ENCODE measurements at places on chromosomes 5 and 9.
A peak's percentile ranks its signal among the peaks of the same experiment; 100 is the strongest.

GRCh38 chr5:59988396-59988795 is 94.9 kb upstream of the PDE4D start:
- DNase-seq, result no peak

GRCh38 chr5:119694284-119694683 is 64.9 kb downstream of the FAM170A start:
- DNase-seq, result no peak

DNA sequence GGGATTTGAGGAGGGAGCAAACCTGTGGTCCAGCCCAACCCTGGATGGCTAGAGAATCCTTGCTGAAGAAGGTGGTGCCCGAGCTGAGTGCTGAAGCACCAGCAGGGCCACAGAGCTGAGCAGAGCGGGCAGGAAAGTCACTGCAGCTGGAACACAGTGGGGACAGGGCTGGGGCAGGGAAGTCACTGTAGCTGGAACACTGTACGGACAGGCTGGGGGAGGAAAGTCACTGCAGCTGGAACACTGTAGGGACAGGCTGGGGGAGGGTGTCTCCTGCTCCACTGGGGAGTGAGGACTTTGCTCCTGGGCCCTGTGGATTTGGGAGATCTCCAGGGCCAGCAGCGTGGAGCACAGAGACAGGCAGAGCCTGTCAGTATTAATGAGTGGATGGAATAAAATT is 9.0 kb upstream of the SUSD3 start:
- no peak for DNase-seq

GRCh38 chr9:133535306-133535877 is 888 bp downstream of the ADAMTSL2 start:
- DNase-seq, result no peak

GRCh38 chr9:7342229-7342628 is 457.3 kb downstream of the DMAC1 start:
- no peak for DNase-seq

- no peak for DNase-seq
Measured at GRCh38 chr5:310516-310915, 11.0 kb upstream of the AHRR start.

- no peak for DNase-seq
Measured at GRCh38 chr5:64874753-64875152, 106.0 kb downstream of the CWC27 start.

DNA sequence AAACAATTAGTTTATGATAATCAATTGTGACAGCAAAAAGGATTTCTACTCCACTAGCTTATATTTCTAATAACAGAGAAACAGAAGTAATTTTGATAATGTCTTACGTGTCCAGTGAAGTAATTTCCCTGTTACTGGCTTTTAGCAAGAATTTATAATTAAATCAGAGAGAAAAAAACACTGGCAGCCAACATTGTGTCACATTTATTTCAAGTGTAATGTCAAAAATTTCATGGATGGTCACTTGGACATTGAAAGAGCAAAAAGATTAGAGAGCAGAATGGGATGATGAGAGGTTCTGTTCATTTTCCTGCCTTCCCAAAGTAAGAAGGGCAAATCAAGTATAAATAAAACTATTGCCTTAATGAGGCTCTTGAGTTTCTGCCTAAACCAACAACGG is 239.3 kb upstream of the SEMA6A start:
- DNase-seq, result no peak

DNA sequence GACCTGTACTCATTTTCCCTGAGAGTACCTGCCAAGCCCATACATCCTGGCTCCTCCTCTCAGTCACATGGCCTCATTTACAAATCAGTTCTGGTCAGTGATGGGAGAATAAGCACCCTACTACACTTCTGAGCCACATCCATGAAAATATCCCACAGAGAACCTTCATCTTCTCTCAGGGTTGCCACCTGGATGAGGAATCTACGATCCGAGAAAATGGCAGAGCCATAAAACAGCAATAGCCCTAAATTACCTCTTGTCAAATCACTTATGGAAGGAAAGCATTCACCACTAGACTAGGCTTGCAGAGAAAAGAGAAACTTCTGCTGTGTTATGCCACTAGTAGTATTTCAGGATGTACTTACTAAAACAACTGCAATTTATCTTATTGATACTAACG is 324.8 kb downstream of the BNC2 start:
- no peak for DNase-seq

- no peak for DNase-seq
Measured at GRCh38 chr9:126609711-126610388, 3.9 kb upstream of the LMX1B start.

DNA sequence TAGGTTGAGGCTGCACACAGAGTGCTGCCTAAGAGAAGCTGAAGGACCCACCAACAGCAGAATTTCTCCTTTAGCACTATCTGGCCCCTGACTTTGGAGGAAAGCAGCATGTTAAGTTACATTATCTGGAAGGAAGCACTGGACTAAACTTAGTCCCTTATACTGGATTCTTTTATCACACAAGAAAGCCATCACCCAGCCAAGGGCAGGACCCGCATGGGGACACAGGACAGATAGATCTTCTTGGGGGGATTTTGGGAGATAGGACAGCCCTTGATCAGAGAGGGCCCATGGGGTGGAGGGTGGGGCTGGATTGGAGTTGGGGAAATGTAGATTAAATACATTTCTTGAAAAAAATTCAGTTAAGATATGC is 14.4 kb downstream of the ANKRD33B start:
- no peak for DNase-seq

GRCh38 chr9:127092041-127092608 is 30.3 kb downstream of the ANGPTL2 start:
- DNase-seq, result no peak

- DNase-seq, result no peak
Measured at GRCh38 chr5:139108063-139108824, 89.9 kb downstream of the SIL1 start.

GRCh38 chr5:39058178-39058921 is 15.8 kb downstream of the RICTOR start:
- DNase-seq, result no peak

- no peak for DNase-seq
Measured at GRCh38 chr5:93071710-93072109, 509.3 kb downstream of the NR2F1-AS1 start.

DNA sequence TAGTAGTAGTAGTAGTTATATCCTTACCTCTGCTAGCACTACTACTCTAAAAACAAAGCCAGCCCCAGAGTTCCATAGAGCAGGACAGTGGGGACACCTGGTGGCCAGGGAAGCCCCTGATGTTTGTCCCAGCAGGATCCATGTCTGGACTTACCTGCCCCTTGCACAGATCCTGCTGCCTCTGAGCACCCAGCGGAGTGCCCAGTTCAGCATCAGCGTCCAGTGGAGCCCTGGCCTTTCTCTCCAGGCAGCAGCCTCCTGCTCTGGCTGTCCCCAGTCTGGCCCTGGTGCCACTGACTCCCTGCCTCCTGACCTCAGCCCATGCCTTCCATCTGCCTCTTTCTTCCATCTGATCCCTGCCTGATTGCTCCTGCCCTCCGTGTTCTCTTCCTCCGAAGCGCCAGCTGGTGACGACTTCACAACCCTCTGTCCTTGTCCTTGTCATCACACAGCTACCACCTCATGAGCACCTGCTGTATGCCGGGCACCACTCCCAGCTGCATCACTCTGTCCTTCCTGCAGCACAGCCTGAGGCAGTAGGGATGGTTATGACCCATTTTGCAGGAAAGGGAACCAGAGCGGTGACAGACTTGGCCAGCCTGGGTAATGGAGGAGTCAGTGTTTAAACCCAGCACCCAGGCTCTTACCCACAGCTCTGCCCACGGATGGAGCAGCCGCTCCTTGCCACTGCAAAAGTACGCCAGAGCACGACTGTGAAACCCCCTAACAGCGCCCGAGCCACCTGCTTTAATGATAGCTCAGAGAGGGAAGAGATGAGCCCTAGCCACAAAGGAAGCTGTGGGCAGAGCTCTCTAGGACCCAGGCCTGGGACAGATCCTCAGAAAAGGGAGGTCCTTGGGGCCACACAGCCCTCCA is 11.5 kb downstream of the SARDH start:
- DNase-seq, result no peak

- no peak for DNase-seq
Measured at GRCh38 chr5:89917112-89917511, 492.4 kb downstream of the CETN3 start.

DNA sequence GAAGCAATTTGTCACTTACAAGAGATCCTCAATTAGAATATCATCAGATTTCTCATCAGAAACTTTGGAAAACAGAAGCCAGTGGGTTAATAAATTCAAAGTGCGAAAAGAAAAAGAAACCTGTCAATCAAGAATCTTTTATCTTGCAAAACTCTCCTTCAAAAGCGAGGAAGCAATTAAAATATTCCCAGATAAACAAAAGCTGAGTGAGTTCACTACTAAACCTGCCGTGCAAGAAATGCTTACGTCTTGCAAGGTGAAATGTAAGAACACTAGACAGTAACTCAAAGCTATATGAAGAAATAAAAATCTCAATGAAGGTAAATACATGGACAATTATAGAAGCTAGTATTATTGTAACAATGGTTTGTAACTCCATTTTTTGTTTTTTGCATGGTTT is 62.8 kb upstream of the IL33 start:
- DNase-seq, result no peak

GRCh38 chr5:72767289-72768010 is 49.0 kb upstream of the TNPO1 start:
- no peak for DNase-seq

DNA sequence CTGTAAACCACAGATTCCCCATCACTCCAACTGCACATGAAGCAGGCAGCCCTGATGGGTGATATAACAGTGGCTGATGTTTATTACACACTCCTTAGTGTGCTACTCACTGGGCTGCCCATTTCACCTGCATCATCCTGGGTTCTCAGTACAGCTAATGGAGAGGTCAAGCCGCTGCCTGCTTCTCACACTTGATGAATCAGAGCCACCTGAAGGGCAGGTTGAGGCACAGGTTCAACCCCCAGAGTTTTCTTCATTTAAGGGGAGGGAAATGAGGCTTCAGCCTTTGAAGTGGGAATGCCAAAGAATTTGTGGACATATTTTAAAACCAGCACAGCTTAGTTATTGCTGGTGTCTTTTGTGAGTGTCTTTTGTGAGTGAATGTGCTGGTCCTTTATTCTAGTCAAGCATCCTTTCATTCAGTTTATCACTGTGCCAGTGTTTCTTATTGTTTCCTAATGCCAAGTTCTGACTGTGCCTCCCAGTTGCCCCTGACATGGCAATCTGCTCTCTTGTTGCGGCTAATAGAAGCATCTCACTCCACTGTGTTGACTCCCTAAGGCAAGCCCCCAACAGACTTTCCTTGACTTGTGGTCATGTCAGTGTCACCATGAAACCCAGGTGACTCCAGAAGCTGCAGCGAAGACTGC is 109.2 kb downstream of the FBXL7 start:
- DNase-seq, result no peak

DNA sequence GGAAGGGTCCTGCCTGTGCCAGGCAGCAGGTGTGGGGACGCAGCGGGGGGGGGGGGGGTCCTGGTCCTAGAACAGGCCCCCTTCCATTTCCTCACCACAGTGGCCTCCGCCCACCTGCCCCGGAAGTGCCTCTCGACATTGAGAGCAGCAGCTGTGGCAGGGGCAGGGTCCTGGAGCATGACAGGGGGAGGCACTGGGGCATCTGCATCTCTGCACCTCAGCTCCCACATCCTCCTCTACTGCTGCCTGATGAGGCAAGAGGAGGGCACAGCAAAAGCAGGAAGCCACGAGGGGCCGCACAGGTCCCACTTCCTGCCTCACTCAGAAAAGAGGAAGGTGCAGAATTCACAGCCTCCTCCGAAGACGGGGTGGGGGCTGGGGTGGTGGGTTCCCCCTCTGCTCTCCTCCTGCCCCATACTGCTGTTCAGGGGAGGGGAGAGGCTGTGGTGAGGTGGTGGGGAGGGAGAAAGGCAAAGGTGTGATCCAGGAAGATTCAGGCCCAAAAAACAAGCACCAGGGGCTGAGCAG is 14.8 kb downstream of the AKNA start:
- peak; percentile 63 for DNase-seq

GRCh38 chr9:4114569-4115505 is 185.0 kb downstream of the GLIS3 start:
- no peak for DNase-seq

- no peak for DNase-seq
Measured at GRCh38 chr5:147507480-147508126, 2.3 kb downstream of the DPYSL3 start.

GRCh38 chr9:73451003-73451402 is 299.3 kb downstream of the ANXA1 start:
- DNase-seq, result no peak

- DNase-seq, result no peak
Measured at GRCh38 chr5:110702300-110702699, 24.2 kb downstream of the TMEM232 start.

GRCh38 chr5:7668161-7668560 is 182.8 kb downstream of the CFAP90 start:
- no peak for DNase-seq

- no peak for DNase-seq
Measured at GRCh38 chr9:114259798-114260523, 62.9 kb upstream of the ORM1 start.

- DNase-seq, result no peak
Measured at GRCh38 chr9:114224247-114224610, 68.9 kb downstream of the COL27A1 start.

DNA sequence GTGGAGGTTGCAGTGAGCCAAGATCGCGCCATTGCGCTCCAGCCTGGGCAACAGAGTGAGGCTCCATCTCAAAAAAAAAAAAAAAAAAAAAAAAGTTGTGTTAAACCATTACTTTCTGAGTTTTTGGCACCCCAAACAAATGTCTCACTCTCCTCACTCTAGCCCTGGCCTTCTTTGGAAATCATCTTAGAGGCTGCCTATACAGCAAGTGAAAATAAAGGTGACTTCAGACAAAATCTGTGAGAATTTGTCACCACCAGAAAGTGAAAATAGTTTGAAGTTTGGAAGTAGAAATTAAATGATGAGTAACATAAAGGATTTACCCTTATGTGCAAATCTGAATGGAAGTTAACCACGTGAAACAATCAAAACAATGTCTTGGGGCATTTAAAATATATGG is 7.2 kb upstream of the ZNF131 start:
- no peak for DNase-seq

- DNase-seq, result no peak
Measured at GRCh38 chr5:115932991-115933390, 29.3 kb upstream of the LVRN start.

- DNase-seq, result no peak
Measured at GRCh38 chr5:16854351-16854750, 81.7 kb downstream of the MYO10 start.

DNA sequence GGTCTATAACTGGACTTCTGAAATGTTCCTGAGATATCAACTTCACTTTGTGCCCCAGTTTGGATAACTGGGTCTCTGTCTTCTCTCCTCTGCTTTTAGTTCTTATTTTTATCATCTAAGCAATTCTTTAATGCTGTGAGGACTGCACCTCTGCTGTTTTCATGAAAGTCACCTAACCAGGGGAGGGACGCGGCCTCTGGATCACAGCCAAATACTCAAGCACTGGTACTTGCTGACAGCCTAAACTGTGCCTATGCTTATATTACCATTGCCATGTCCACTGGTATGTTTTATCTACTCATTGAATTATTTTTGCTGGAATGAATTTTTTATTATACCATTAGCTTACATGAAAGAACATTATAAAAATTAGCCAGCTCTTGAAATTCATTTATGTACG is 674.0 kb downstream of the DMRTA1 start:
- DNase-seq, result no peak

- no peak for DNase-seq
Measured at GRCh38 chr9:80143899-80144298, 572.1 kb downstream of the TLE4 start.

Data from esophagus squamous epithelium (tissue), 5 donors.